SHP77 (cell line): ENCODE measurements at places on chromosomes 7 and 10.

GRCh38 chr10:49307921-49308320 lies 9.0 kb downstream of the C10orf71 start:
- DNase-seq = no peak

- no peak for DNase-seq
These were observed 10.7 kb upstream of the FAM13C start for GRCh38 chr10:59373071-59373470.

GRCh38 chr10:86972613-86973380 lies 4.5 kb downstream of the ADIRF start:
- no peak for DNase-seq

GRCh38 chr7:121442845-121443244 lies 46.7 kb upstream of the FAM3C start:
- DNase-seq = no peak

DNA sequence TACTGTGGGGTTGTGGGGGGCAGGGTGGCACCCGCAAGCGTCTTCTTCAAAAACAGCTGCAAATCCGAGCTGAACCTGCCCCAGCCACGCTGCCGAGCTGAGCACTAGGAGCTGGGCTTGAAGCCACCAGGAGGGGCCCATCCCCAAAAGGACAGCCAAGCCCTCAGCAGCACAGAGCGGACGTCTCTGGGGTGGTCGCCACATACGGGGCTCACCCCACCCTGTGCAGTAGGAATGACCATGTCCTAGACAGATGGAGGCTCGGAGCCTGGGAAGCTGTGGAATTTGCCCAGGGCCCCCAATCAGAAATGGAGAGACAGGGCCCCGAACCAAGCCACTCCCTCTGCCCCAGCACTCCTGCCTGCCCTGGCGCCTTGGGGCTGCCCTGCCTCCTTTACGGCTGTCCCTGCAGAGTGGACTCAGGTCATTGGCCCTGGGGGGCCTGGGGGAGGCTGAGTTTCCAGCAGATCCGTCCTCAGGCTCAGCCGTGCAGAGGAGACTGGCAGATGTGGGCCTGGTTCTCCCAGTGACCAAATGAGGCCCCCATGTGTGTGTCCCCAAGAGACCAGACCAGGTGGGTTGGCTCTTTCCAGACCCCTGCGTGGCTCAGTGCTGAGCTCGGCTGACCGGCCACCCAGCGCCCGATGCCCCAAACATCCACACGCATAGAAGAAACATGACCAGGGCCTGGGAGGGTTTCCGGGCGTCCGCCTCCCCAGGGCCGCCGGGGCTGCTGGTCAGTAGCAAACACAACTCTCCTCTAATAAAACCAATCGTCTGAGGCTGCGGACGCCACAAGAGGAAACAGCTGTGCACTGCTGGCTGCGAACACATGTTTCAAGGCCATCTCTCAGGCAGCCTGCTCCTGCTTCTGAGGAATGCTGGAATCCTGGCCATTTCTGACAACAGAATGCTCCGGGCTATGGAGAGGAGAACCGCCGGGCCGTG lies 54.9 kb downstream of the PDGFA start:
- no peak for DNase-seq

DNA sequence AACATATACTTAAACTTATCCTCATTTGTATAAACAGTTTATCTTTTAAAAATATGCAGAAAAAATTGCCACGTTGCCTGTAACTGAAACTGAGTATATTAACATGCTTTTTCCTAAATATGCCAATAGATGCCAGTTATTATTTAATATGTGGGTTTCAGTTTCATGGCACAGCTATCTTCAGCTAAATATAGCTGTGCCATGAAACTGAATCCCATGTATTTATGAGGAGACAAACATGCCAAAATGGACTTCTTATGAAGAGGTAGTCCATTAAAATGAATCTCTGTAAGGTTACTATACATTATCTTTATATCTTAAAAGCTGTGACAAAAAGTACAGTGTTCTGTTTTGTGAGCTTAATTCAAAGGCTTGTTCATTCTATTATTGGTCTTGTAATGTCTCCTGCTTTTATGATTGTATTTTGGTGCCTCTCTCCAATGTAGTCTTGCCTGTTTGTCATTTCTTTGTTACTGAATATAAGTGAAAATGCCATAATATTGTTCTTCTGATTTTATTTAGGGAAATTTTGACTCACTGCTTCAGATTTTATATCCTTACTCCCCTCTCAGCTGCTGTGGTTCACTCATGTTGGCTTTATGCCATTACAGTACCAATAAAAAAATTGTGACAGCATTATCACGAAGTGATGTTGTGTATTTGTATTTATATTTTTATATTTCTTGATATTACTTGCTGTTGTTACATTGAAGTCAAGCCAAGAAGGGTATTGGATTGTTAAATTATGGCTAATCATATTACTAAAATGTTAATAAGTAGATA lies 34.3 kb upstream of the CACNA2D1 start:
- DNase-seq = no peak

DNA sequence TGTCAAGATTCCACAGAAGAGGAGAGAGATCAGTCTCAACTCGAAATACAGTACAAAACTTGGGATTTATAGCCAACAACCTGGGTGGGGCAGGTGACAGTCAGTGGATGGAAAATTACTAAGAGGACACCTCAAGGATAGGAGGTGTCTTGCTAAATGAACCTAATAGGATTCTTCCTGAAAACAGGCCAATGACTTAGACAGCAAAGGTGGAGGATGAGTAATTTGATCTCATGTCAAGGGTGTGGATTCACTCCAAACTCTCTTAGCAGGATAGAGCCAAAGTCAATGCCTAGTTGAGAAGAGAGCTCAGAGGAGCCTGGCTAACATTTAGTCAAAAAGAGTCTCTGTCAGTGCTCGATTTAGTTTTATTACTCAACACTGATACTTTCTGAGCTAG lies 106.7 kb upstream of the INSYN2A start:
- no peak for DNase-seq

- no peak for DNase-seq
These were observed 303.6 kb upstream of the AKR1E2 start for GRCh38 chr10:4522296-4523000.

- peak; percentile 53 for DNase-seq
These were observed 83.0 kb upstream of the SEC61G start for GRCh38 chr7:54841772-54842697.

DNA sequence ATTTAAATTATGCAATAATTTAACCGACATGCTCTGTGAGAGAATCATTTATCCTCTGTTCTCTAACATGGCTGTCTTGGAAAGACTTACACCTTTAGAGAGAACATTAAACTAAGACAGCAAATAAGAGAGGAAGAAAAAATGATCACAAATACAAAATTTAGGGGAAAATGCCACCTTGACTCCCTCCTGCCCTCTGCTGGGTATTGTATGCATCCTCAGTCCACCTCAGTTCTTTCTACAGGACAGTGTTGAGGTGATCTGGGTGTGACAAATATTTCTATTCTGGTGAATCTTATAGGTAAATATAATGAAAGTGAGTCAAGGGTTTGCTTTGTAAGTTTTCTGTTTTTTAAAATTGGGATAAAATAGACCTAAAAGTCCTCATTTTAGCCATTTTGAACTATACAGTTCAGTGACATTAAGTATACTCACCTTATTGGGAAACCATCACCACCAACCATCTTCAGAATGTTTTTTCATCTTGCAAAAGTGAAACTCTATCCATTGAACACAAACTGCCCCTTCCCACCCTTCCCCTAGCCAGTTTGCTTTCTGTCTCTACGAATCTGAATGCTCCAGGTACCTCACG lies 61.5 kb upstream of the ELMO1 start:
- DNase-seq = no peak

- no peak for DNase-seq
These were observed 173.3 kb downstream of the ELFN1 start for GRCh38 chr7:1843271-1843861.

DNA sequence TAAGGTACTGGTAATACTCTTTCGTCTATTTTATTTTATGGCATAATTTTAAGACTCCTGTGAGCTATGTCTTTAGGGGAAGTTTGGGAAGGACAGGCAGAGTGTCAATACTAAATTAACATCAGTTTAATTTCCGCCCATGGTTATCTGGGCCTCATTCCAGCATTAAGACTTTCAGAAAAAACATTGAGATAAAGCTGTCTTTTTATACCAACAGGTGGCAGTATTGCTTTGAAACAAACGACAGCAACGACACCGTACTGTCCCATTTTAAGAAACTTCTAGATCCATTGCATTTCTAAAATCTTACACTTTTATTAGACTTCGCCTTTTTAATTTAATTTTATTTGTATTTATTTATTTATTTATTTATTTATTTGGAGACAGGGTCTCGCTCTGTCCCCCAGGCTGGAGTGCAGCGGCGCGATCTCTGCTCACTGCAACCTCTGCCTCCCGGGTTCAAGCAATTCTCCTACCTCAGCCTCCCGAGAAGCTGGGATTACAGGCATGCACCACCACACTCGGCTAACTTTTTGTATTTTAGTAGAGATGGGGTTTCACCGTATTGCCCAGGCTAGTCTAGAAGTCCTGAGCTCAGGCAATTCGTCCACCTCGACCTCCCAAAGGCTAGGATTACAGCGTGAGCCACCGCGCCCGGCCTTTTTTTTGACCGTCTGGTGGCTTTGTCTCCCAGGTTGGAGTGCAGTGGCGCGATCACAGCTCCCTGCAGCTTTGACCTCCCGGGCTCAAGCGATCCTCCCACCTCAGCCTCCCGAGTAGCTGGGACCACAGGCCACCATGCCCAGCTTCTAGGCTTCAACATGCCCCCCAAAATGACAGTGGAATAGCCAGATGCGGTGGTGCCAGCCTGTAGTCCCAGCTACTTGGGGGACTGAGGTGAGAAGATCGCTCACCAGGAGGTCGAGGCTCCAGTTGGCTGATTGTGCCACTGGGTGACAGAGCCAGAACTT lies 78.7 kb upstream of the C1GALT1 start:
- peak; percentile 66 for DNase-seq

- DNase-seq = no peak
These were observed 515 bp downstream of the RALA start for GRCh38 chr7:39623732-39624441.

DNA sequence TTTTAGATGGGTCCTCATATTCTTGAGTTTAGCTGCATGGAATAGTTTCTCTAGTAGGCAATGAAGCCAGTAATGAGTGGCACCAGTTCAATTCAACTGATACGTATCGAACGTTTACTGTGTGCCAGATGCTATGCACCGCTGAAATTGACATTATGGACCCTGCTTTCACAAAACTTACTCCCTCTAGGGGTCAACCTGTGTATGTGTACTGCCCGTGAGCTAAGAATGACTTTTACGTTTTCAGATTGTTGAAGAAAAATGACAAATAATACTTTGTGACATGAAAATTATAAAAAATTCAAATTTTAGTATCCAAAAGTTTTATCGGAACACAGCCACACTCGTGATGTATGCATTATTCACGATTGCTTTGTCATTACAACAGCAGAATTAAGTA lies 95.5 kb downstream of the ZMYND11 start:
- DNase-seq = peak; percentile 8

DNA sequence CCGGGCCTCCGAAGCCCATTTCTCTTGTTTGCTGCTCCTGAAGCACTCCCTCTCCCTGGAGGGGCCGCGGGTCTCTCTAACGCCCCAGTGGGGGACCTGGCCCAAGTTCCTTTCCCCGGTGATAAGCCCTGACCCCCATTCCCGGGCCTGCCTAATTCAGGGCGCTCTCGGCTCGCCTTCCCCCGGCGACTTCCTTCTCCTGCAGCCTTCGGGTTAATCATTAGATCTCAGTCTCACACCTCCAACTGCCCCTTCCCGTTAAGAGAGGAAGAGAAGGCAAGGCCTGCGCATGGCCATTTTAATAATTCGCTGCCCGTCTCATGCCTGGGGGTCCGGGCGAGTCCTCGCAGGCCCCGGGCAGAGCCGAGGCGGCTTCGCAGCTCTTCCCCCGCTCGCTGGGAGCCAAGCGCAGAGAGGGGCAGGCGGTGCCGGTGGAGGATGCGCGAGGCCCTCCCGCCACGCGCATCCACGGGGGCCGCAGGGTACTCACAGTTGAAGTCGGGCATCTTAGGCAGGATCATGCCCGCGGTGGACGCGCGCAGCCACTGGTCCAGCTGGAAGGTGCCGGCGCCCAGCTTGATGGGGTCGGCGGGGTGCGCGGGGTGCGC lies 1.2 kb downstream of the MNX1 start:
- no peak for DNase-seq

- DNase-seq = no peak
These were observed 22.4 kb downstream of the DPYSL4 start for GRCh38 chr10:132209130-132209529.

- no peak for DNase-seq
These were observed at the start of gene MCMBP for GRCh38 chr10:119872610-119872859. TSS of gene MCMBP (minus strand) at chr10:119872843. CDS start at chr10:119872584, 259 bp downstream.

DNA sequence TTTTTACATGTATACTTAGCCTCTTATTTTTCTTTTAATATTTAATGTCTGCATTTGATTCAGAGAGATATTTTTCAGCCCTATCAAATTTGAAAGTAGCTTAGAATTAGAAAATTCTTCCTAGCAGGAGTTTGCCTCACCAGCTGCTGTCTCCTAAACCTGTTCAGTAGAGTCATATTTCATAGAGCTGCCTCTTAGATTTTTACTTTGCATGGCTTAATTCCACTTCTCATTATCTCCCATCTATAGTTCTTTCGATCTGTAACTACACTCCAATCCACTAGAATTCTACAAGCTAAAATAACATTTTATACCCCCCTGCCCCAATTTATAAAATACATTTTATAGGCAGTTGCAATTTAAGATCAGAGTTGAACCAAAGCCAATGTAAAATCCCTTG lies 227.0 kb downstream of the ANK3 start:
- DNase-seq = no peak

DNA sequence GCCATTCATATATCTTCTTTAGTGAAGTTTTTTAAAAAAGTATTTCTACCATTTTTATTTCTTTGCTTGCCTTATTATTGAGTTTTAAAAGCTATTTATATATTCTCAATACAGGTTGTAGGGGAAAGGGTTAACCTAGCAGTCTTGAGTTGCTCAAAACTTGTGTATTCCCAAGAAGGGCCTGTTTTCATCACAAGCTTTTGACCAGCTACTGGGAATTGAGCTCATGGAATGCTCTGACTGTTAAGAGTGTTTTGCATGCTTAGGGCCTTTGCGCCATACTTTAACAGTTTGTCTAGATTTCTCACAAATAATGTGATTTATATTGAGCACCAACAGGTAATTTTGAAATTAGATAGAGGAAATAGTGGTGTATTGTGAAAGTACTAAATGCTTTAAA lies 72.0 kb upstream of the CALCR start:
- no peak for DNase-seq

- DNase-seq = no peak
These were observed 53.4 kb downstream of the TSPAN15 start for GRCh38 chr10:69504576-69505250.

- DNase-seq = no peak
These were observed 364.1 kb downstream of the RPS24 start for GRCh38 chr10:78397786-78398185.

DNA sequence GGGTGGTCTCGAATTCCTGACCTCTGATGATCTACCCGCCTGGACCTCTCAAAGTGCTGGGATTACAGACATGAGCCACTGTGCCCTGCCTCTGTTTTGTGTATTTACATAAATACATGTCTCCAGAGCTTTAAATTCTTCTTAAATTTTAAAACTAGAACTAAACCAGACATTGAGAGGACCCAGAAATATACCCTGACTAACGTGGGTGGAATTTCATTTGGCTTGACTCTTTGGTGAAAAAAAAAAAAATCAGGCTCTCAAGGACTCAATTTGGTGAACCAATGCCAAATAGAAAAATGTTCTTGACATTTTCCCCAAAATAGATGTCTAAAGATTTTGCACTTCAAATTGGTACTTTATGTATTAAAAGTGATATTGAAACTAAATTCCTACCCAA lies 16.6 kb upstream of the FAS start:
- DNase-seq = no peak
